Ovary (tissue), 10 donors: ENCODE measurements at places on chromosomes 13 and 19.

DNA sequence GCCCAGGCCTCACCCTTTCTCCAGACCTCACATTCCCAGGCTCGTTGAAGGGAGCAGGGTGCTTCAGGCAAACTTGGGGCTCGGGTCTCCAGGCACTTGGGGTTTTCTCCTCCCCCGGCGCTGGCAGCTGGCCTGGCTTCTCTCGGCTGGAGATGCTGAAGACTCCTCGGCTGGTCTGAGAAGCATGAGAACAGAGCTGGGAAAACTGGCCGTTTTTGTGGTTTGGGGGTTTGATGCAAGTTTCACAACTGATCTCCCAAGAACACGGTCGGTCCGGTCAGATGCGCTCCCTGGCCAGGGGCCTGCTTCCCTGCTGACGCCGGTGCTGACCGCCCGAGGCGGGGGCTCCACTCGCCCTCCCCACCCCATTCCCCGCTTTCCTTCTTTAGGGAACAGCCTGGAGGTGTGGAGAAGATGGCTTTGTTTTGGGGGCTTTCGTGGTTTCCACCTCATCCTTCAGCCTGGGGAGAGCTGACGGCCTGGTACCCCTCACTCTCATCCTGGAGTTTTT, 35.3 kb downstream of the CEBPA start:
- DNase-seq: no peak

DNA sequence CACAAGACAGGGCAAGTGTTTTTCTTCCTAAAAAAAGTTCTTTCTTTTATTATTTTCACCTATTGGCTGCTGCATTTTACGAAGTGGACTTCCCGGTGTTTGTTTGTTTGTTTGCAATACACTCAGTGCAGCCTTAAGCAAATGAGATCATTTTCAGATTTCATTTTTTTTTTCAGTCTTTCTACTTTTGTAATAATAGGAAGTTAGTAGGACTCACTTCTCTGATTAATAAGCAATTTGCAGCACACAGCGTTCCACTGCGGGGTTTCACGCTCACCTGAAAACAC, 128.3 kb downstream of the STK24 start:
- DNase-seq: no peak

DNA sequence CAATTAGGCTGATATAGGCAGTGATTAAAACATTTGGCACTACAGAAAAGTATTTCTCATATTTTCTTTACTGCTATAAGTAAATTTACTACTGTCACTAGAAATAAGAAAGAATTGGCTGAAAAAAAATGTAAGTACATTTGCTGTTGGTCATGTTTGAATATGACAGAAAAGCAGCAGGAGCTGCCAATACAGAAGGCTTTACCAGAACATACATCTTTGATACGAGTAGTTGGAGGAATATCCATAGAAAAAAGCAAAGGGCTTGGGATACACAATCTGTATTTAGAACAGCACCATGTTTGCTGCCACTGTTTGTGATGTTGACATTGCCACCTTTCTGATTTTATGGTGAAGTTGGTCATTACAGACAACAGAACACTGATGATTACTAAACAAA, 21.6 kb downstream of the PCDH9 start:
- no peak for DNase-seq

DNA sequence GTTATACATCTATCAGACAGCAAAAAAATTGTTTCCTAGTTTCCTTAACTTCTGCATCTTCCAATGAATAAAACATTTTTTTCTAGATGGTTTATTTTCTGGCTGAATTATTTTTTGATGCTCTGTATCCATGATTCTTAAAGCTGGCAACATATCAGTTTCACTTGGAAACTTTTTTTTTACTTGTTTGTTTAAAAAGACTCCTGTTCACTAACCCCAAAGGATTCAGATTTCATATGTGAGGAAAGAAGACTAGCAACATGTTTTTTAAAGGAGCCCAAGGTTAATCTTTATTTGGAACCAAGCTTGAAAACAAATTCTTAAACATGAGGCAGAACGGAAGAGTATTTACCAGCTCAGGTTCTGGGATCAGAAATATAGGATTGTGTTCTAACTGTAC, 632.3 kb downstream of the SLITRK6 start:
- DNase-seq: no peak

GRCh38 chr19:5138606-5139582, 170.0 kb downstream of the KDM4B start:
- no peak for DNase-seq

DNA sequence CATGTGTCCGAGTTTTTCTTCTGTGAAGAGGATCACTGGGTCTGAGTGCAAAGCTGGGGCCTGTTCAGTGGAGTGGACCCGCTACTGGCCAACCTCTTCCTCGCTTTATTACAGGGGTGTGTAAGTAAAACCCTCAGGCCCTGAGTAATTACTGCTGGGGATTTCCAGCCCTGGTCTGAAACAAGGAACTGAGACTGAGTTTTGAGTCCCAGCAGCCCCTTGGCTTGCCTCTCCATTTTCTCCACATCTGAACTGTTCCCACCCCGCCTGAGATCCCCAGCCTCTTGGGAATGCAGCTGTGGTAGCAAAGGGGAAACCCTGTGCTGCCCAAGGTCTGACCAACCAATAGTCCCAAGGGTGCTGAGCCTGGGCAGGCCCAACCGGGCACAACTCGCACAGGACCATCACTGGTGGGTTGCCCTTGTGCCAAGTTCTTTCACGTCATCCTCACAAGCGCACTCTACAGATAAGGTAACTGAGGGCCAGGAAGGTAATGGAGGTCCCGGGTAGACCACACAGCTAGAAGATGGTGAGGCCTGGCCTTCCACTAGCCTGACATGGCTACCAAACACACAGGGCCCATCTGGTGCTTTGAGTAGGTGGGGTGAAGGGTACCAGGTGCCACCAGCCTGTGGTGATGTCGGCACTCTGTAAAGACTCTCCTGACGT, 13.7 kb upstream of the SLC35E1 start:
- DNase-seq: no peak

DNA sequence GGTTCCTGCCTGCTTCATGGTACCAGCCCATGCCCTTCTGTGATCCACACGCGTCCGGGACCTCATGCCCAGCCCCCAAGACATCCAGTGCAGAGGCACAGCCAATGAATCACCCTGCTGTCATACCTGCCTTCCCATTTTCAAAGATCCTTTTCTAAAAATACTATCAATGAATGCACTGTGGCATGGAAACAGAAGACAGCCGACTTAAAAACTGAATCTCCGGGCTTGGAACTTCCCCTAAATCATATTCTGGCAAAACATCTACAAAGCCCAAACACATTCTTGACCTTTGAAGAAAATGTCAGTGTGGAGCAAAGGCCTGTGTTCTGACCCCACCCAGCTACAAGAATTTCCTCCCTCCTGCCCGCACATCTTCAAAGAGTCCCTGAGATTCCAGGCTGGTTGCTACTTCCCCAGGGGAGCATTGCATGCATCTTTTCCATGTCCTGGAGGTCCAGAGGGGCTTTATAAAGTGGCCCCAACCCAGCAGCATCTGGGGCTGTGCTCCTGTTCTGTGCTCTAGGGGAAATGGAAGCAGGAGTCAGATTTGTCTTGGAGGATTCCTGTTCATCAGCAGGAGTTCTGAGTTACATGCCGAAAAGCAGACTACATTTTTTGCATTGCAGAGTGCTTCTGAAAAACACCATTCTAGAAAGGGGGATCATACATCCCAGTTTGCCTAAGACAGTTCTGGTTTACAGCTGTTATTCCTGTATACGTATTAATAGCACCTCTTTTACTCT, 135.2 kb downstream of the USP12 start:
- DNase-seq: no peak

DNA sequence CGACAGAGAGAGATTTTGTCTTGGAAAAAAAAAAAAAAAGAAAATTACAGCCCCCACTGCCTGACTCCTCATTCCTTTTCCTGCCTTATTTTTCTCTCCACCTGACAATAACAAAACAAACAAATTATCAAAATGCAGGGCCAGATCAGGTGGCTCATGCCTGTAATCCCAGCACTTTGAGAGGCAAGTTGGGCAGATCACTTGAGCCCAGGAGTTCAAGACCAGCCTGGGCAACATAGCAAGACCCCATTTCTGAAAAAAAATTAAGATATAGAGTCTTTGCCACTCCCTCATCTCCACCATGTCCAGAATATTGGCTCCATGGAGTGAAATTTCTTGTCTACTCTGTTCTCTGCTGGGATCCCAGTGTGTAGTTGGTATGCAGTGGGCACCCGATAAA, 7.2 kb downstream of the CERS4 start:
- no peak for DNase-seq

DNA sequence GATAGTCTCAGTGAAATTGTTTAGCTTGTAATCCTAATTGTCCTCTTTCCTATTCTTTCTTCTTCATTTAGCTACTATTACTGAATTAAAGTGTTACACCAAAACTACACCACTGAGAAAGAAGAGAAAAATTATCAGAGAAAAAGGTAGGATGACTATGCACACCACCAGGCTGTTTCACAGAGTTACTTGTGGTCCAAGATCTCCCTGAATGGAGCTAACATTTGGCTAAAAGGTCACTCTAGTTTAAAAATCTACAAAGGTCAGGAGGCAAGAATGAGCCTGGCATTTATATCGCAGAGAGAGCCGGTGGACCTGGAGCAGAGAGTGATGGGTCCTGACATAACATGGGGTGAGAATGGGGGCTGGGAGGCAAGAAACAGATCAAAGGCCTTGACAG, 37.0 kb upstream of the EEF1AKMT1 start:
- no peak for DNase-seq

- peak; percentile 36 for DNase-seq
Observed at GRCh38 chr19:7924651-7925170, 1.2 kb downstream of the CTXN1 start.

- DNase-seq: no peak
Observed at GRCh38 chr13:95929430-95929829, 123.8 kb downstream of the UGGT2 start.

DNA sequence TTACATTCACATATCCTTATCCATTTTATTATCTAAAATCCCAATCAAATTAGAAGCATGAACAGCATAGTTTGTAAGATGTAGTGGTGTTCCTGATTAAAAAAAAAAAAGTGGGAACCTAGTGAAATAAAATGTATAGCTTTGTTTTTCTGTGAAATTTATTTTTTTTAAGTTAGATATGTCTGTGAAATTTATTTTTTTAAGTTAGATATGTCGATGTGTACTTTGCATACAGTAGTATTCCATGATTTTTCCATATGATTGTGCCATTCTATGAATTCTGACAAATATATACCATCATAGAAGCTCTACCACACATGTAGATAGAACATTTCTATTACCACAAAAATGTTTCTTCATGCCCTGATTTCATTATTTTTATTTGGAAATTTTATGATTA, 6.0 kb upstream of the MAB21L1 start:
- no peak for DNase-seq
